ENCODE measurements at places on chromosomes 7 and 10.

GRCh38 chr7:109179601-109180000, 609.9 kb downstream of the DNAJB9 start:
- DNase-seq = no peak

DNA sequence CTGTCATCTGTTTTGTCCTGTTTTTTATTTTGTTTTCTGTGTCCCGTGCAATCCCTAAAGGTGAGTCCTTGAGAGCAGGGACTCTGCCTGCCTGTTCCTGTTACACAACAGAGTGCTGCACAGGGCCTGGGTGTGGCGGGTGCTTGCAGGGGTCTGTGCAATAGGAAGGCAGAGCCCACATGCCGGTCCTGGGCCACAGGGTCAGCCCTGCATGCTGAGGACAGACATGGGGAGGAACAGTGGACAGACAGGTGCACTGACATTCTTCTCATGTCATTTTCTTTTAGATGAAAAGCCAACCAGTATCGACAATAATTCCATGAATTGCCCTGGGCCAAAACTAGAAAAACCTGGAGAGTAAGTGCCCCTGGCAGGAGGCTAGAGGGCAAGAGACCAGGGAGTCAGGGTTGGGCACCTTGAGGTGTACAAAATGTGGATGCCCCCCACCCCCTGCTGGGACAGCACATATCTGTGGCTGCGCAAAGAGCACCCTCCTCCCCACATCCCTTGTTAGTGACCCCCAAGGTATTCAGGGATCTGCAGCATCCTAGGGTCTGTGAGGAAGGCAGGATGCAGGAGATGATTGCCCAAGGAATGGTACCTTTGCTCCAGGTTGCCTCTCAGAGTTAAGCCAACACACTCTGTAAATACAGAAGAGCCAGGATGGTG, 19.9 kb downstream of the ANTXRL start:
- DNase-seq = no peak

DNA sequence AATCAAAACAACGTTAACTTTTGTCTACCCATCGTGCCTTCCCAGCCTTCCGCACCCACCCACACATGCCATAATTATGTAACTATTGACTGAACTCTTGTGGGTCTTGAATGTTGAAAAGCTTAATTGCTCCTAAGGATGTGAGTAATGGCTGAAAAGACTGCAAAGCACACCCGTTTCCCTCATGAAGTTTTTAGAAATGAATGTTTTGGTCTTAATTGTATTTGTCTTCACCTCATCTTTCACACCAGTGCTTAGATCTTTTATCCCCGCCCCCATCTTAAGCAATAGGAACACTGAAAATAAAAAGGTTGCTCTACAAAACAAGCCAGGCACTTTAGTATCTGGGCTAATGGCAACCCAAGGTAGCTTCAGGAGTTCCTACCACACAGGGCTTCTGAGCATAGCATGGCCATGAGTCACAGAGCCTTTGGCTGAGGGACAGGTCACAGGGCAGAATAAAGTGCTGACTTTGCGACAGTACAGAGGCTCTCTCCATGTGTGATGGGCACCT, 690.5 kb downstream of the PARD3 start:
- DNase-seq = no peak

- no peak for DNase-seq
These were observed 71.0 kb downstream of the LRMDA start for GRCh38 chr10:75502389-75502788.

DNA sequence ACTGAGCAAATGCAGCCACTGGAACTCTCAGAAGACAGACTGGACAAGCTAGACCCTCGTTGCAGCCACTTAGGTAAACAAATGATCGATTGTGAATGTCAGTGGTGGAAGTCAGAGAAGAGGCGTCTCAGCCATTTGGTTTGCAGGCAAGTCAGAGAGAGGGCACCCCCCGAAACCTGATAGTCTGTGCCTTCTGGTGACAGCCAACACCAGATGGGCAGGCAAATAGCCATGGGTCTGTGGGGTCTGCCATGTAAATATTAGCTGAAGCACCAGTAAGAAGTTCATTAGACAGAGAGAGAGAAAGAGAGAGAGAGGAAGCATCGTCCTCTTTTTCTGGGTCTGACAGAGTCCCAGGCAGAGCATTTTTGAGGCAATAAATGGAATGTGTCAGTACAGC, 5.4 kb downstream of the PPP1R17 start:
- no peak for DNase-seq

GRCh38 chr10:71966046-71967004, 2.1 kb downstream of the CHST3 start:
- no peak for DNase-seq

- DNase-seq = no peak
These were observed 23.6 kb upstream of the VSIR start for GRCh38 chr10:71796749-71797405.

GRCh38 chr10:80415734-80416478, 7.6 kb downstream of the PRXL2A start:
- no peak for DNase-seq

GRCh38 chr10:28793482-28793881, 116.2 kb downstream of the BAMBI start:
- DNase-seq = no peak

- DNase-seq = no peak
These were observed 126.1 kb downstream of the RNF32 start for GRCh38 chr7:156766666-156767065.

GRCh38 chr10:59688921-59689351, 20.7 kb downstream of the SLC16A9 start:
- no peak for DNase-seq

DNA sequence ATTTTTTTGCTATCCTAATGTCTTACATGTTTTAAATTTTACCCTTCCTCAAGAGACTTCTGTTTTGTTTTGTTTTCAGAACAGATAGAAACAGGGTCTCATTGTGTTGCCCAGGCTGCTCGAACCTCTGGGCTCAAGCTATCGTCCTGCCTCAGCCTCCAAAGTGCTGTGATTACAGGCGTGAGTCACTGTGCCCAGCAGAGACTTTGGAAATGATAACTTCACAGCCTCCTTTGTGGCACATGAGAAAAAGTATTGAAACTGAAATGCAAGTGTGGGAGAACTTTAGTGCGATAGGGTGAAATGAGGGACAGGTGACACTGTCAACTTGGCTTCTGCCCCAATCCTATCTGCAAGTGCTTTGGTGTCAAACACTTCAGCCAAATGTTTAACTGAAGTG, 21.6 kb downstream of the IRF5 start:
- no peak for DNase-seq

- DNase-seq = no peak
These were observed 123.6 kb downstream of the PRLHR start for GRCh38 chr10:118471863-118472262.

GRCh38 chr7:92725161-92725925, 111.0 kb downstream of the CDK6 start:
- DNase-seq = no peak

GRCh38 chr7:95545673-95546072, 50.6 kb downstream of the PDK4 start:
- DNase-seq = no peak

DNA sequence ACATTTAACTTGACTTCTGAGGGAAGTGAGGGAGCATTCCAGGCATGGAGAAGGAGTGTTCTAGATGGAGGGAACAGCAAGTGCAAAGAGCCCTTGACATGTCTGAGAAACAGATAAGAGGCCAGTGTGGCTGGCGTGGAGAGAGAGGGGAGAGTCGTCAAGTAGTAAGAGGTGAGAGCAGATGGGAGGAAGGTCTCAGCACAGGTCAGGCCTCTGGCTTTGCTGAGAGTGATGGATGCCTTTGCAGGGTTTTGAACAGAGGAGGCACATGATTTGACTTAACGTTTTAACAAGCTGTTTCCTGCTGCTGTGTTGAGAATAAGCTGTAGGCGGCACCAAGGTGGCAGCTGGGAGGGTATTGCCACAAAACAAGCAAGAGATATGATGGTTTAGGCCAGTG, 97.2 kb downstream of the KAT6B start:
- no peak for DNase-seq

Data from H1 (cell line).